ENCODE measurements at places on chromosomes 3 and 15. TPM values are rescaled to one million over a fixed set of nuclear protein-coding genes. Genes with fewer than 3 reads are reported as not detected.

The CHRFAM7A gene
- total RNA-seq = 1.3 TPM

The WNT7A gene
- not detected for total RNA-seq

The WDR93 gene
- 0.17 TPM for total RNA-seq

- DNase-seq = no peak
Measured at GRCh38 chr3:177824841-177825240, 627.6 kb upstream of the TBL1XR1 start.

DNA sequence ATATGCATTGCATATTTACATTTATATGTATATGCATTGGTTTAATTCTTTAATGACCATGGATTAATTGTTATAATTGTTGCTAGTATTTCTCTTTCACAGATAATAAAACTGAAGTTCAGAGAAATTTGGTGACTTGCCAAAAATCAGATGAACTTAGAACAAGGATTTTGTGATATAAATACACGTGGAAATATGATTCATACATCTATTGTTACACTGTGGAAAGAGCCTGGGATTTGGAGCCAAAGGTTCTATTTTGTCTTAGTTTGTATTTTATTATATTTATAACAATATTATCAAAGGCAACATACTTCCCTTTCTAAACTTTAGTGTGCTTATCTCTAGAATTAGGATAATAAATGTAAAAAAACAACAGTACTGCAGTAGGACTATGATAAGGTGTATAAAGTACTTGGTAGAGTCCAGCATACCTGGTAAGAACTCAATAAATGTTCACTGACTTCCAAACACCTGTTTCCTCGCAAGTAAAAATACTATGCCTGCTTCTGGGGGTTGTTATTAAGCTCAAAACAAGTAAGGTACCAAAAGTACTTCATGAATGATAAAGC lies 342.9 kb downstream of the THSD4 start:
- DNase-seq = no peak

GRCh38 chr3:17626395-17626794 lies 116.0 kb downstream of the TBC1D5 start:
- no peak for DNase-seq

- DNase-seq = no peak
Measured at GRCh38 chr3:17969985-17970568, 227.6 kb upstream of the TBC1D5 start.
